Activated CD8-positive, alpha-beta memory T cell treated with anti-CD3 and anti-CD28 coated beads for 4 hours (primary cell): ENCODE measurements at places on chromosomes 12 and 14.

- no peak for DNase-seq
These were observed 11.9 kb downstream of the NT5DC3 start for GRCh38 chr12:103829092-103829491.

DNA sequence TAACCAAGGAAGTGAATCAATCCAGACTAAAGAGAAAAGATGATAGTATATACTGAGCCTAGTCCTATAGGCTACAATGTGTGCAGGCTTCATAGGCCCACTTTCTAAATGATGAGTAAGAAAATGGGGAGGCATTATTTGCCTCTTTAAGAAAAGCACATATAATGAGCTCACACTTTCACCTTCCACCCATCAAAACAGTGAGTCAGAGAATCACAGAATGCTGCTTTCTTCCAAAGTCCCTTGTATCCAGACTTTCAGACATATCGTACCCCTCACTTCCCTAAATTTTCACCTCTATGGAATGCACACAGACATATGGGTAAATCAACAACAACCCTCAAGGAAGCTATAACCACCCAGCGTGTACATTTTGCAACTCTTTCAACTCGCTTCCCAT is 286.4 kb upstream of the PRKD1 start:
- no peak for DNase-seq

DNA sequence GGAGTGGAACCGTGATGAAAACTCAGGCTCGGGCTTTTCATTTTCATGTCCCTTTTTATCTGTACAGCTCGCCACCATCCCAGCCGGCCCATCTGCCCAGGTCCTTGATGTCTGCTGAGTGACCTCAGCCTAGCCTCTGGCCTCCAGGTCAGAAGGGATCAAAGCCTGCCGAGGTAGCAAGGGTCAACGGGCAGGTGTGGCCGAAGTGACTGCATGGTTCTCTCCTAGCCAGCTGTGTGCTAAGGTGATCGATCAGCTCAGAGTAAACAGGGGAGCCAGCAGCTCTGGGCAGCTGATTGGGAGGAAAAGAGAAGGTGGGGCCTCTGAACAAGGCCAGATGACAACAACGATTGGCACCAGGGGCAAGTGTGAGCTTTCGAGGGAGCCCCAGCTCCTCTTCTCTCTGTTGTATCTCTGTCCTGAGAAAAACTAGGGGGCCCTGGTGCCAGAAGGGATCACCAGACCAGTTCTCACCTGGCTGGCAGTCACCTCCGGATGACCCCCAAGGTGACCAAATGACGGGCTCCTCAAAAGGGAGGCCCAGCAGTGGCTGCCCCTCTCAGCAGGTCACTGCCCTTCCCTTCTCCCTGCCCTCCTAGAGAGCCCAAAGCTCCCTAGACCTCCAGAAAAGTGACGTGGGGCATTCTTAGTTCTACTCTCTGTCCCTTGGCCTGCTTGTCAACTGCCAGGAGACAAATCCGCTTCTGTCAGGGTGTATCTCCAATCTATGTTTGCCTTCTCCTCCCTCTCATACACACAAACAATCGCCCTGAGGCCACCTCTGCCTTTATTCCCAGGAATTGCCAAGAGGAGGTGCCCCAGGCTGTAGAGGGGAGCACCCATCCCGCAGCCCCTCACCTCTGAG is 3.4 kb downstream of the SLC6A12 start:
- DNase-seq, result no peak

- DNase-seq, result no peak
These were observed 55.8 kb downstream of the CMAS start for GRCh38 chr12:22101749-22102243.

GRCh38 chr12:85747941-85748495 is 88.2 kb downstream of the RASSF9 start:
- DNase-seq, result no peak

DNA sequence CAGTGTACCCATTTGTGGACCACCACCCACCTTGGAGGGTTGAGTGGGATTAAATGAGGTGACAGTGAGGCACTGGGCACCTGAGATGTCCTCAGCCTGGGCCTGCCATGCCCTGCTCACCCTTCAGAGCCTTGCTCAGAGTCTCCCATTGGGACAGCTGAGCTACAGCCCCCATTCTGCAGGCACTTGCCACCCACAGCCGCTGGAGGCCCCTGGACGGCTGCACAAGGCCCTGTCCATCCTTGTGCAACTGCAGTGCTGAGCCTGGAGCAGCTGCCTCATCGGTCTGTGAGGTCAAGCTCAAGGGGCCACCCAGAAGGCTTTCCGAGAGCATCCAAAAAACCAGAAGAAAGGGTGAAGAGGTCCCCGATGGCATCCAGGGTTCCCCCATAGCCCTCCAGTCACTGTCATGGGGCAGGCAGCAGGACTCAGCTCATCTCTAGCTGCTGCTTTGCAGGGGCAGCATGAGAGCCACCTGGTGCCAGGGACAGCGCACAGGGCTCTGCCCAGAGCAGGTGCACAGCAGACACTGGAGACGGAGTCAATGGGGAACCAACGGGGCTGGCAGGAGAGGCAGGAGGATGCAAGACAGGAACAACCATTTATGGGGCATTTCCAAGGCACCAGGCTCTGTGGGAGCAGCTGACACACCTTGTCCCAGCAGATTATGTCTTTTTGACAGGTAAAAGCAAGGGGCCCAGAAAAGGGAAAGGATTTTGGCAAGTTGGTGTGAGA is 84.6 kb downstream of the ARL6IP4 start:
- no peak for DNase-seq
